ENCODE measurements at places on chromosomes 16 and 17.
A peak's percentile ranks its signal among the peaks of the same experiment; 100 is the strongest.

DNA sequence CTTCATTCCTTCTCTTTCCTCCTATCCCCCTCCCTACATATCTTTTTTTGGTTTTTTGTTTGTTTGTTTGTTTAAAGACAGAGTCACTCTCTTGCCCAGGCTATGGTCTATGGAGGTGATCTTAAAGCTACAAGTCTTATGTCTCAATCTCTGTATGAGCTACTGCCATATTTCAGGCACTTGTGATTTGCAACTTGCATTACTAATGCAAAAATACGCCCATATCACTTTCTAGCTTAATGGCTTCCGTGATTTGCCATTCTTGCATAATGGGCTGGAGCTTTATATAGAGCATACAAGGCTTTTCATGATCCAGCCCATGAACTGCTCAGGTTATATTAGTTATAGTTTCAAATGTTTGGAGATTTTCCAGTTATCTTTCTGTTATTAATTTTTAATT is 7.5 kb downstream of the CFAP97D1 start:
- no peak for DNase-seq

- DNase-seq: peak; percentile 92
Observed at GRCh38 chr17:47229535-47230443, 20.6 kb downstream of the MYL4 start.

DNA sequence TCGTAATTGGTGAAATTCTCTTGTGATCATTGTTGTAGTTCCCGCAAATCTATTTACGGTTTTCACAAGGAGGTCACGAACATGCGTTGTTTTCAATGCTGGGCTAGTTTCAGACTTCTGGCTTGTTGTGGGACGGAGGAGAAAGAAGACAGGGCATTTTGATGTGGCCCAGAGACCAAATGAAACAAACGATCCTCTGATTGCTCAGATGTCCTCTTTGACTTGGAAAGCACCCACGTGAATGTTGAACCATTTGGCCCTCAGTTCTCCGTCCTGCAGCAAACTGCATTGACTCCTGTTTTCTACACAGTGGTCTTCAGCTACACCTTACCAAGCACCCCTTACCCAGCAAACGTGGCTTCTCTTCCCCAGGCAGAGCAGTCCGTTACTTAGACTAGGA is 391.0 kb downstream of the WWOX start:
- DNase-seq: no peak

GRCh38 chr17:51778842-51779241 is 379.7 kb downstream of the CA10 start:
- DNase-seq: no peak

DNA sequence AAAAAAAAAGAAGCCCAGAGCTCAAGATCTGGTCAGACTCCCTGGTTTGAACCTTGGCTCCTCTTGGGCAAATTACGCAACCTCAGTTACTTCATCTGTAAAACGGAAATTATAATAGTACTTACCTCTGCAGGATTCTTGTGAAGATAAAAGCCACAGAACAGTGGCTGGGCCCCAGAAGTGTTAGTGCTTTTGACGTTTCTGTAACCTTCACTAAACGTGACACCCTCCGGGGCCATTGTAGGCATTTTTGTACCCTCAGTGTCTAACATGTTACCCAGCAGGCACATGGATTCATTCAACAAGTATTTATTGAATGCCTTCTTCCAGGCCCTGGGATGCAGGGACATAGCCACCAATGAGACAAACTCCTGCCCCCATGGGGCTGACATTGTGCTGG is 58.0 kb downstream of the PITPNC1 start:
- no peak for DNase-seq

GRCh38 chr17:57284984-57285646 is 28.8 kb downstream of the MSI2 start:
- DNase-seq: no peak

DNA sequence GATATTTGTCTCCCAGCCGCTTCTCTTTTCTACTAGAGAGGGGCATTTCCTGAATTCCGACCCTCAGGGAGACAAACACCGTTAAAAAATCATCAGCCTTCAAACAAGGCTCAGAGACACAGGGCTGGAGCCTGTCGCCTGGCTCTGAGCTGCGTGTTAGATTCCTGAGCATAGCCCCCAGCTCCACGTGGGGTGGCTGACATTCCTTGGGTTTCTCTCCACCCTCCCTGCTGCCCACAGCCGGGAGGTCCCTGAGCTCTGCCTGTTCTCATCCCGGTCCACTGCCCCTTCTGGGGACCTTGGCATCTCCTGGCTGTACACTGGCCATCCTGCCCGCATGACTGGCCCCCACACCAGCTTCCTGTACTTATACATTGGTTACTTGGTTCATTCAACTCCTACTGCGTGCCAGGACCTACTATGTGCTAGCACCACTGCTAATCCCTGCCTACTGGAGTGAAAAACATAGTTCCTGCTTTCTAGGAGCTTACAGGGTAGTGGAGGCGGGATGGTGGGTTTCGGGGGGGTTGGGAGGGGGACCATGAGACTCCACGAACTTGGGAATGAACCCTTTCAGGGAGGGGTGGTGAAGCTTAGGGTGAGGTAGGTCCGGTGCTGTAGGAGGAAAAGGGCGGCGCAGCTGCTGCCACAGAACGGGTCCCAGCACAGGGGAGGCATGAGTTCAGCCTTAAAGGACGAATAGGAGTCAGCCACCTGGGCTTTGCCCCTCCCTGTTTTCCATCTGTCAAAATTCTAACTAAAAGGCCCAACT is 52.1 kb upstream of the TMEM132E start:
- no peak for DNase-seq
